ENCODE measurements at places on chromosomes 1 and 21.

- no peak for DNase-seq
Observed at GRCh38 chr1:6822530-6823359, 37.5 kb downstream of the CAMTA1 start.

DNA sequence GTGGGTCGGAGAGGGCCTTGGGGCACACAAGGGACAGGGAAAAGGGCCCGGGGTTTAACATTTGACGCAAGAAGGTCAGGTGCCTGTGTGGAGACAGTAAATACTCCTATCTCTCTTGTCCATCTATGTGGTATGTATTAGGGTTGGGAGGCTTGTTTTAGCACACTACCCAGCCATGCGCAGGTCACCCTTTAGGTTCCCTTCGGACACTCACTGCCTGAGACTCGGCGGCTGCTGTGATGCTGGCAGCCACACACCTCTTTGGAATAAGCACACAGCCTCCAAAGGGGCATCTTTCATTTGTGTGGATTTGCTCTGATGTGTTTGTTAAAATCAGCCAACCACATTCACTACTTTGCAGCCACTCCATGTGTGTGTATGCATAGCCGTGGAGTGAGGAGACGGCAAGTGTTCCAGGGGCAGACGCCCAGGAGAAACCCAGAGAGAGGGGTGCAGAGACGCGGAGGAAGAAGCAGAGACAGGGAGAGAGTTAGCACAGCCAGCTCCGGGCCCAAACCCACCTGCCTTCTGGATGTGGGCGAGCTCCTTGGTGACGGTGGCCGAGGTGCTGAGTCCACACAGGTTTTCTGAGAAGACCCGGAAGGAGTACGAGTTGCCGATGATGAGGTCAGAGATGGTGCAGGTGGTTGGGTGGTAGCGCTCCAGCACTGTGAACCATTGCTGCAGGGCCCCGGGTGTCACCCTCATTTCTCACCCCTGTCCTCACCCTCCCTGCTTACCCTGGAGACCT lies 5.7 kb downstream of the MYBPH start:
- peak; percentile 48 for DNase-seq

DNA sequence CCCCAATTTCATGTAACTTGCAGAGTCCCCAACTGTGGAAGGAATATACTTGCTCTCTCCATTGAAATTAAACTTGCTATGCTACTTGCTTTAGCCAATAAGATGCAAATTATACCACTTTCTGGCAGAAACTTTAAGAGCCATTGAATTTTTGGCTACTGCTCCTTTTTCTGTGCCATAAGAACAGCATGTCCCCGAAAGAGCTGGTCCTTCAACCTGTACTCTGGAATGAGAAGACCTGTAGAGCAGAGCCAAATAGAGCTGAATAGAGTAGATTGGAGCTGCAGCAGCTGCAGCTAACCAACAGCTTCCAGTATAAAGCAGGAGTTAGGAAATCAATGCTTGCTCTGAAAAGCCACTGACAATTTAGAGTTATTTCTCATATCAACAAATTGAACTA lies 472.3 kb upstream of the B3GALT2 start:
- DNase-seq = no peak

- DNase-seq = peak; percentile 94
Observed at GRCh38 chr1:46547481-46548383, 3.7 kb downstream of the KNCN start.

- DNase-seq = peak; percentile 77
Observed at GRCh38 chr1:27527223-27527889, 37.4 kb upstream of the WASF2 start.

- peak; percentile 96 for DNase-seq
Observed at GRCh38 chr1:205301205-205301821, 20.2 kb downstream of the NUAK2 start.

- no peak for DNase-seq
Observed at GRCh38 chr21:41925767-41926116, 28.1 kb downstream of the C2CD2 start.

DNA sequence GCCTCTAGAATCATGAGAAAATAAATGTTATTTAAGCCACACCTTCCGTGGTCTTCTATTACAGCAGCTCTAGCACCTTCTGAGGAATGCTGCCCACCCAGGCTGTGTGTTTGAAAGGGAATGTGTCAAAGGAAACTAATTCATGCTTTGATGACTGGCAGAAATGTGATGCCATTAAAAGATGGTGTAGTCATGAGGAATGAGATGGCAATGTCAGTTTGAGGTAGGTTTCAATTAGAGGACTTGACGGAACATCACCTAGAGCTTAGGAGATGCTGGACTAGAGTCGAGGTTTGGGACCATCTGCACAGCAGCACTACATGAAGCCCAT lies 10.6 kb downstream of the PDZK1 start:
- no peak for DNase-seq

GRCh38 chr1:25611843-25612242 lies 4.7 kb upstream of the MAN1C1 start:
- no peak for DNase-seq

DNA sequence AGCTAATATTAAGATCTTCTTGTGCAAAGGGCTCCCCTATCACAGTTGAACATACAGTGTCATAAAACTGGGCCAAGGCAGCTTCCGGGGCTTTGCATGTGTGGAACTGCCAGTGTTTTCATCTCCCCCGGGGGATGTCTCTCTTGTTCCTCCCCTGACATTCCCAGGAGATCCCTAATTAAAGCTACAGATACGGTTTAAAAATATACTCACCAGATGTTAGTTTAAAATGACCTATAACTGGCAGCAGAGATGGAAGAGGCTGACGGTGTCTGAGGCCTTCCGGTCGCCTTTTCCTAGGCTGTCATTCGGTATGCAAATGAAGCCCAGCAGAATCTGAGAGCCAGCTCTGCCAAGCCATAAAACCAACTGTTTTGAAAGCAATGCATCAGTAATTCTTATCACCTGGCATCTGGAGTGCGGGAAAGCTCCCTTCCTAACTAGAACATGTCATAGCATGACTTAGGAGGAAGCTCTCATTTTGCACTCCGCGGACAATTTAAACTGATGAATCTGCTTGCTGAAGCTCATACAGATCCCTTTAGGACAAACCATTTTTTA lies 436.5 kb upstream of the VAMP3 start:
- peak; percentile 83 for DNase-seq

DNA sequence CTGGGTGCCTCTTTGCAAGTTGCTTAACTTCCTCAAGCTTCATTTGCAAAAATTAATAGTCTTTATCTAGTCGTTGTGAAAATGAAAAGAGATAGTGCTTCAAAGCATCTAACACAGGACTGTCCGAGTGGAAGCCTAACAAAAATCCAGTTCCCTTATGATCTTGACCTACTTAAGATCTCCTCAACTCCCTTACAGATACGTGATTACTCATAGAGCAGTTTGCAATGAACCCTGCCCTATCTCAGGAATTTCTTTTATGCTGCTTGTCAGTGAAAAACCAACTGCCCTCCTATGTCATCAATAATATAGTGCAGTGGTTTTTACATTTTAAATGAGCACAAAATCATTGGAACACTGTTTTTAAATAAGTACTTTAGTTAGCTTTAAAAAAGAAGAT lies 314.3 kb downstream of the BACH1 start:
- DNase-seq = peak; percentile 34

DNA sequence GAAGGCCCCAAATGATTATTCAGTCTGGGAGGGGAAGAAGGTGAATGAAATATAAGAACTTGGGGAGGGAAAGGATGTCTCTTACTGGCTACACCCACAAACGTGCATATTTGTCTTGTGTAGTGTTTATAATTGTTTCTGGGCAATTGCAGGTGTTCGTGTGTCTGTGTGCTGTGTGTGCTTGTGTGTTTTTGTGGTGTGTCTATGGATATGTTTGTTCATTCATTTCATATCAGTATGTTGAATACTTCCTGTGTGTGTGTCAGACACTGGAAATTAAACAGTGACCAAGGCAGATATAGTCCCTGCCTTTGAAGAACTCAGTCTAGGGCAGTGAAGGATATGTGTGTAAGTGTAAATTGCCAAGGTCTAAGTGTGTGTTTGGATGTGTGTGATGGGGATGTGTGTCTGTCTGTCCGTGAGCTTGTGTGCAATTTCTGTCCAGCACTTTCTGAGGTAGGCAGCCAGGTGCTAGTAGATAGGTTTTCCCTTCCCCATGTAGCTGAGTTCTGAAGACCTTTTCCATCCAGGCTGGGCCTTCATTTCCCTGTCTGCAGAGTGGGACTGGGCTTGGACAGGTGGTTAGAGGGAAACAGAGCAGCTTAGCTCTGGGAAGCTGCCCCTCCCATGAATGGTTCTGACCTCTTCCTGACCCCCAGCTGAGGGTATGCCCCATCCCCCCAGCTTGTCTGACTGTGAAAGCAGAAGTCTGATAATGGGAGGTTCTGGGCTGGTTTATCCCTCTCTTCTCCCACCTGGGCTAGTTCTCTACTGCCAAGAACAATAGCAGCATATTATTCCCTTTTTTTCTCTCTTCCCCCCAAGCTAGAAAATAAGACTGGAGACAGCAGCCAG lies 3.8 kb downstream of the AGO1 start:
- peak; percentile 69 for DNase-seq

DNA sequence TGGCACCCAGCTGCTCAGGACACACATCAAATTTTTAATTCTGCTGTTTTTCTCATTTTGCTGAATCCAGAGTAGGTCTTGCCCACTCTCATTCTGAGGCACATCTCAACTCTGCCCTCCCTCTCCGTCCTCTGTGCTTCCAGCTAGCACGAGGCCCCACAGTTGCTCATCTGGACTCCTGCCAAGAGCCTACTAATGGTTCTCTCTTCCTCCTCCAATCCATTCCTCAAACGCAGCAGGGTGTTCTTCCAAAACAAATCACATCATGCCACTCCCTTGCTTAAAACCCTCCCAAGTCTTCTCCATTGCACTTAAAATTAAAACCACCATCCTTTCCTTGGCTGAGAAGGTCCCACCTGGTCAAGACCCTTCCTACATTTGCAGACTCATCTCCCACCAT lies 49.8 kb upstream of the SCAF4 start:
- peak; percentile 64 for DNase-seq

DNA sequence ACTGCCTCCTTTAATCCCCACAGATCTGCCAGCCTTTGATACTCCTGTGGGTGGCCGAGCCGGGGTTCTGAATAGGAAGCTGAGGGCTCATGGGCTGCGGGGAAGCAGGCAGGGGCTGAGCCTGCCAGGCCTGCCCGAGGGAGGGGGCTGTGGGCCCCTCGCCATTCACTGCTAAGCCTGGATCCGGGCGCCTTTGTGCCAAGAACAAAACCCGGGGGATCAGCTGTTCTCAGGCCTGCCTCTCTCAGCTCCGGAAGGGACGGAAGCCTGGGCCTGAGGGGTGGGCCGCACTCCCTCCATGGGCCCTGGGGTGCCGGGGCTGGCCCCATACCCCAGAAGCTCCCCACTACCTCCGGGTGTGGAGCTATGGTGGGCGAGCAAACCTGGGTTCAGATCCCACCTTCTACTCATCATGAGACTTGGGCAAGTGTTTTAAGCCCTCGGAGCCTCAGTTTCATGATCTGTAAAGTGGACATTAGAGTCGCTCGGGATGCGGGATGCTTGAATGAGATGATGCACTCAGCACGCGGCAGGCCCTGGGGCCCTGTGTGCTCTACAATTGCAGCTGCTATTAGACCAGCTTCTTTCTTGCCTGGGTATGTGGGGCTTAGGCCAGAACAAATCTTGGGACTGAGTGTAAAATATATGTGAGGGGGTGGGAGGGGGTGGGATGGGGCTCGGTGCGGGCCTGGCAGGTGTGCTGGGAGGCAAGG lies 19.2 kb upstream of the EPHA2 start:
- DNase-seq = peak; percentile 61

DNA sequence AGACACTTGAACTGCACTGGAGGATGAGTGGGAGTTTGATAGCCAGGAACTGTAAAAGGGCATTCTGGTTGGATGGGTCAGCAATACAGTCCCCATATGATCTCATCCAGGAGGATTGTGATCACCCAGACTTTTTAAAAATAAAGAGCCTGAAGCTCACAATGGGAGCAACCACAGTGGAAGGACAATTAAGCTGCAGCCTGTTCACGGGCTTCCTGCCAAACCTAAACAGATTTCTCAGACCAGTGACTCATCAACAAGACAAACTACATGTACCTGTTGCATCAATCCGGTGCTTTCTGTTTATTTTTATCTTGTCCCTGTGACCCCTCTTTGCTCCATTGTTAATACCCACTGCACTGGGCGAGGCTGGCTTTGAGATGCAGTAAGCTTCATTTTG lies 52.3 kb downstream of the PAPPA2 start:
- DNase-seq = no peak

DNA sequence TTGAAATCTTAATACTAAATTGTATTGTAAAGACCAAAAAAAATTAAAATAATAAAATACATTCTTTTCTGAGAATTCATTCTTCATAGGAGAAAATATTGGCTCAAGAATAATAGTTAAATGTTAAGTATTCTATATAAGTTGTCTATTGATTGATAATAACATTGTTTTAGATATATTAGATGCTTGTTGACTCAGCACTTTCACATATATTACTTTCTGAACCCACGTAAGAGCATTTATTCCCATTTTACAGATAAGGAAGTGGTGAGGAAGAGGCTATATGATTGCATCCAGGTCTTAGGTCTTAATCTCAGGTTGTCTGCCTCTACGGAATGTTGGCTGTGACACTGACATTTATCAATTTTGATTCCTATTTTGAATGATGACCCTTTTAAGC lies 898.8 kb downstream of the TTLL7 start:
- no peak for DNase-seq

- peak; percentile 82 for DNase-seq
Observed at GRCh38 chr21:38159355-38159754, 97.4 kb upstream of the KCNJ15 start.

DNA sequence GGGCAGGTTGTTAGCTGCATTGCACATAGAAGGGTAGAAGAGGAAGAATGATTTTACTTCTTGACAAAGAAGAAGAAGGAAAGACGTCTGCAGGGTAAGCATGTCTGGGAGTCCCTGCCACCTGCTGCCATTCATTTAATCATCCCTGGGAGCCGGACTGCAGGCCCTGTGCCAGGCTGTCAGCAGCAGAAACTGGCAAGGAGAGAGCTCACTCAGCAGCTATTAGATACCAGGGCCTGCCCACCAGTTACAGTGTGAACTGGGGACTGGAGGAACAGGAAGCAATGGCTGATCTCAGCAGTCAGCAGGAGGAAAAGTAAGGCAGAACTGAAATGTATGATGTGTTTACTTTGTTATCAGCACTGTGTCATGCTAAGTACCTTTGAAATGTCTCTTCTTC lies 75.7 kb upstream of the C1orf87 start:
- DNase-seq = peak; percentile 15

GRCh38 chr1:116151739-116152576 lies 40.8 kb downstream of the MAB21L3 start:
- DNase-seq = peak; percentile 99

DNA sequence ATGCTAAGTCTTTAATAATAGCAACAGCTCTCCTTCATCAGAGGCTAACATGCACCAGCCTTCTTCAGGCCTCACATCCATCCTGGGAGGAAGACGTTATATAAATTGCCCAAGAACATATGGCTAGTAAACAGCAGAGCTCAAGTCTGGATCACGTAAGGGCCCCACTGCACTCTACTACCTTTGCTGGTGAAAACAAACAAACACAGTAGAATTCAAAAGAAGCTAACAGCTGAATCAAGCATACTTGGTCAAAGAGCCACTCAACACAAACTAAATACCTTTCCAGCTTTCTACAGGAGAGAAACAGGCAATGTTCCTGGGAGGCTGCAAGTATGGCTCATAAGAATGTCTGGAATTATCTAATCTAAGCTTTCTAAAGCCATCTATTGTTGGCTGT lies 66.0 kb downstream of the WLS start:
- DNase-seq = no peak

- DNase-seq = peak; percentile 95
Observed at GRCh38 chr1:32892368-32893197, 6.3 kb downstream of the HPCA start.

Data from osteoblast (primary cell).